Stimulated activated CD4-positive, alpha-beta T cell treated with anti-CD3 and anti-CD28 coated beads, Interleukin-4, amount 100 ng/mL, for 1 hour (primary cell): ENCODE measurements at places on chromosomes 1 and 21.
A peak's percentile ranks its signal among the peaks of the same experiment; 100 is the strongest.

DNA sequence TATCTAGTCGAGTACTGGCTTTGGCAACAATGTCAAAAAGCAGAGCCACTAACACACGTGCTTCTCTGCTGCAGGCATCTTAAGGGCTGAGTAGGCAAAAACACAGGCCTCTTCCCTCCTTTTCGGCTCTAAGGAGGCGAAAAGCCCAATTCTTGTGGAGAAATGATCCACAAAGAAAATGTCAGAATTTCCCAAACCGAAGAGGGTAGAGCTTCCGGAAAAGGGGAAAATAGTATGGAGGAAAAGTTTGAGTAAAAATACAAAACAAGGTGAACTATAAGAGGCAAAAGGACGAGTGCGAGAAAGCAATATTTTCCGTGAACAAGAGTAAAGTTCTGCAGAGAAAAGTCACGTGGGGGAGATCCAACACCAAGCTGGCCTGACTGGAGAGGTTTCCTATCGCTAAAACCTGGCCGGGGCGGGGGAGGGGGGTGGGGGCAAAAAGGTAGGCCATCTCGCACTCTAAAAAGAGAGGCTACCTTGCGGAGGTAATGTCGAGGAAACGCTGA, 551 bp downstream of the ZRANB2 start:
- DNase-seq = no peak

DNA sequence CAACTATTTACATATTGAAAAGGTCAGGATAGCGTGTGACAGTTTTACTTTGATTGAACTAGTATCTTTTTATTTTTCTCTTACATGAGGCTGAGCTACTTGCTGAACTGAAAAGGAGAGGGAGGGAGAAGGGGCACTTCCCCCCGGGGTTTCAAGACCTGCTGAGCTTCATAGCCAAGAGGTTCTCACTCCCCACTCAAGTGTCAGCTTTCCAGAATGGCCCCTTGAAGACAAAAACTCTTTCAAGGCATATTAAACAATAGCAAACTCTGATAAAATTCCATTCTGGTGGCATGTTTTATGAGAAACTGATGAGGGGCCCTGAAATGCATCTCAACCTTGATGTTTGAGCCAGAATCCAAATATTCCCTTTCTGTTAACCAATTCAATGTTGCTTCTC, 143.0 kb downstream of the KAZN start:
- DNase-seq = no peak

DNA sequence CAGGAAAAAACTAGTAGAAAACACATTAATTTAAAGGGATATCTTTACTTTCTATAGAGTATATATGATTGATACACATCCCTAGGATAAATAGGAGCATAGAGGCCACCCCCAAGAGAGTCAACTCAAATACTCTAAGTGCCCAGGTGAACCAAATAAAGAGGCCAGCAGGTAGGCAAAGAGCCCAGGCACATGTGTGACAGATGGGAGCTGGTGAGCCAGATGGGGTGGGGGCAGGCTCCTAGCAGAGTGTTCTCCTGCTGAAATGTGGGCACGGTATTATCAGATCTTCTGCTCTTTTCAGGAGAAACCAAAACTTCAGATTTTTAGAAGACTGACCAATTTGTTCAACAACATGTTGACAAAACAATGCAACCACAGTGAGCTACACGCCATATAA, 333.4 kb upstream of the PKN2 start:
- no peak for DNase-seq

DNA sequence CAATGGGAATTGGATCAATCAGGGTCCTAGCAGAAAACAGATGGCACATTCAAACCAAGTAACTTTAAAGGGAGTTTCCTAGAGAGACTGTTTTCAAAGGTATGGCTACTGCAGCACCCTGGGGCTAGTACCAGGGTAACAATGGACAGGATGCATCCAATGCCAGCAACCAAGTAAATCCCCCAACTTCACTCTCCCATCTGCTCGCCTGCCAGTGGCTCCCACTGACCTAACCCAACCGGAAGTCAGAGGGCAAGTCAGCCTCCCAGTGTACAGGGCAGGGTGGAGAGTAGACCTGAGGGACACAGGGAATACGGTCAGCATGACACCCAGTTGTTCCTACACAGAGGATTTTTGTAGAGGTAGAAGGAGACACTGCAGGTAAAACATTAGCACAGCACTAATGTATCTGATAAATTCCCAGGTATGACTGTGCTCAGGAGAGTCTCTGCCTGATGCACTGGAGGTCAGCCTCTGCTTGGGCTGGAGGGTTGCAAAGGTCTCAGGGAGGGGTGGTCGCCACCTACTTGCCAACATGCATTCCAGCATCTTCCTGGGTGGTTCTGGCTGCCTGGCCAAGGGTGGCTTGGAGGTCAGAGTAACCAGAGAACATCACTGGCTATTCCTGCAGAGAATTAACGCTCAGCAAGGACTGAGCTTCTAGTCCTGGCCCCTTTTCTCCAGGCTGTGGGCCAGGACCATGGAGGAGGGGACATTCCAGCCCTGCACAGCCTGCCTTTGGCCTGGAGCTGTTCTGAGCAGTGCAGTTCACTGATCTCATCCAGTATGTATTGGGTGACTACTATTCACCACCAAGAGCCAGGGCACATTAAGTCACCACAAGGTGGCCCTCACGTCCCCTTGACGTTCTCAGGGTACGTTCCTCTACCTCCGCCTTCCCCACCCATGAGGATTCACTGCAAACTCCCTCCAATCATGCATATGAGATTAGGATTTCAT, 5.1 kb upstream of the GJA4 start:
- DNase-seq = no peak

DNA sequence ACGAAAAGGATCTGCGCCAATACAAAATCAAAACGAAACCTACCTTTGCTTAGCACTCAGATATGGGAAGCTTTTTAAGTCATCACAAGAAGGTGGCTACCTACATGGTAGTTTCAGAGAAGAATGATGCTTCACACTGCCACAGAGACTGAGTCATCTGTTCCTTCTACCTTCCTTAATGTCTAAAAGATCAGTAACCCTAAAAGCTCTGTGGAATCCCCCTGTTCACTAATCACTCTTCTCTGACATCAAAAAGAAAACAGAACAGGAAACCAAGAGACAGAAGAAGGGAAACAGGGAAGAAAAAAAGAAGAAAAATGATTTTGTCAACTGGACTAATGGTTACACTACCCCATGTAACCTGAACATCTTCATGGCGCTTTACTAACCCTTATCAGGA, 177.2 kb downstream of the SMYD3 start:
- no peak for DNase-seq

GRCh38 chr1:26578167-26578566, 48.6 kb downstream of the RPS6KA1 start:
- DNase-seq = no peak

GRCh38 chr1:12709091-12709491, 6.8 kb upstream of the AADACL3 start:
- DNase-seq = no peak

- peak; percentile 74 for DNase-seq
Measured at GRCh38 chr1:19240673-19241538, 10.4 kb downstream of the EMC1 start.

DNA sequence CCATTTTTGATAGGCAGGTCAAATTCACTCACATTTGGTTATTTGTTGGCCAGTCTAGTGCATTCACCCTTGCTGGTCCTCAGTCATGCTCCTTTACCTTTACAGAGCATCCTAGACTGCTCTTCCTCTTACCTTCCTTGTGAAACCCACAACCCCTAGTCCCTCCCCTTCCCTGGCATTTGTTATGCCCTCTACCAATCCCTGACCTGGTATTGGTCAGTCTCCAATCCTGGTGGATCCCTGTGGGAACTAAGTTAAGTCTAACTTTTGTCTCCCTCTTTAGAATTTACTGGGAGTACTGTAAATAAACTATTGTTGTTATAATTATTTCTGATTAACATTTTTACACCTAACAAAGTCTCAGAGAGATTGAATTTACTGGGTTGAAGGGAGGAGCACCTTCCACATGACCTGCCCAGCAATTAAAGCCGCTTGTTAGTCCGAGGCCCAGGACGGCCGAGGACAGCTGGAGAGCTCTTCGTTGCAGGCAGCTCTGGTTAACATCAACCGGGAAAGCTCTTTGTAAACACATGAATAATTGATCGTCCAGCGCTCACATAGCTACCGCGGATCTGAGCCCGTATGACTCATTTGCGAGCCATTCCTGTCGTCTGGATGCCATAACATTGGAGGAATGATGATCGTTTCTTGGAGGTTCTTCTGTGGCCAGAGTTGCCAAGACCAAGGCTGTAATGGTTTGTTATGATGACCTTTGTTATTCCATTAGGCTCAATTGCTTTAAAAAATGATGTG, 31.9 kb downstream of the MTARC1 start:
- no peak for DNase-seq

DNA sequence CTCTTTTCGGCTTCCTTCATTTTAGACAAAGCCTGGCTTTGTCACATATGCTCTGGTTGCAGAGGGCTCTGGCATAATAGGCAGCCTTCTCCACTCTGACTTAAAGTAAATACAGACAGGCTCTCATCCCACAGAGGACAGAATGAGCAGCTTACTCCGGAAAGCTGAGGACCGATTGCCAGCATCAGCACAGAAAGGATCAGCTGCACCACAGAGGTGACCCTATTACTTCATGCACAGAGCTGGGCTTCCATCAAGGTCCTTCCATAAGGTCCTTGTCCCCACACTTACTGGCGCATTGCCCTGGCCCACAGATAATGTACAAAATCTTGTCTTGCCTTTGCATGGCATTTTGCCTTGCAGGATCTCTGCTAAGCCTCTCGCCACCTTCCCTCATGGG, 67.6 kb downstream of the SEC16B start:
- DNase-seq = no peak

DNA sequence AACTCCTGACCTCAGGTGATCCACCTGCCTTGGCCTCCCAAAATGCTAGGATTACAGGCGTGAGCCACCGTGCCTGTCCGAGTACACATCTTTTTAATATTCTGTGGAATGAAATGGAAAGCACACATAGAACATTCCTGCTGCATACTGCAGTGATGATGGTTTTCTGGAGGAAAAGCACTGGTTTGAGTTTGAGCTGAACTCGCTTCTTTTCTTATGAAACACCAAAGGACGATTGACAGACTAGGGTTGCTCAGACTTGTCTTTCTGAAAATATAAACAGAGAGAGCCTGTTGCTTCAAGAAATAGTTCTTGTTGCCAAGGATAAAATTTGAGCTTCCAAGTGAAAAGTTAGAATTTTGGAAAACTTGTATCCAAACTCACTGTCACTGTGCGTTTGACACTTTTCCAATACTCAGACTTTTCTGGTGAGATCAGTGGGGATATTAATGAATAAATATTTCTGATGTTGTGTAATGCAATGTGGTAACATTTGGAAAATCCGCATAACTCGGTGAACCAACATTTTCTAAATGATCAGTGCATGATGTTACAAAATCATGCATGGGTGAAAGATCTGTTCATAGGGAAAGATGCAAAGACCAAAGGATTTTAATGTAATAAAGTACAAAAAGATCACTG, 15.0 kb upstream of the ERMAP start:
- no peak for DNase-seq

DNA sequence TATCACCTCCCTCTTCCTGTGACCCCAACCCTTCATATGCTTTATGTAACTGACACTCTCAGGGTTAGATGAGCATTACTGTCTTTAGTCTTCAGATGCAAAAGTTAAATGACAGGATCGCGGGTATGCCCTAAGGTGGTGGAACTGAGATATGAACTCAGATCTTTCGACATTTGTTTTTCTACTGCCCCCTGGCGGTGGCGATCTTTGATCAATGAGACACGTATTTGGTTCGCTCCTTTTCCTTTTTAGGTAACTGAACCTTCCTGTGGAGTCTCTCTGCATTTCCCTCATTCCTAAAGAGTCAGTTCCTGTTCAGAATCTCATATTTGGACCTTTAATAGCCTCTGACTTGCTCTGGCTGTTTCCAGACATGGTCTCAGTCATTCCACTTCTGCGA, 47.8 kb upstream of the ZP4 start:
- no peak for DNase-seq

DNA sequence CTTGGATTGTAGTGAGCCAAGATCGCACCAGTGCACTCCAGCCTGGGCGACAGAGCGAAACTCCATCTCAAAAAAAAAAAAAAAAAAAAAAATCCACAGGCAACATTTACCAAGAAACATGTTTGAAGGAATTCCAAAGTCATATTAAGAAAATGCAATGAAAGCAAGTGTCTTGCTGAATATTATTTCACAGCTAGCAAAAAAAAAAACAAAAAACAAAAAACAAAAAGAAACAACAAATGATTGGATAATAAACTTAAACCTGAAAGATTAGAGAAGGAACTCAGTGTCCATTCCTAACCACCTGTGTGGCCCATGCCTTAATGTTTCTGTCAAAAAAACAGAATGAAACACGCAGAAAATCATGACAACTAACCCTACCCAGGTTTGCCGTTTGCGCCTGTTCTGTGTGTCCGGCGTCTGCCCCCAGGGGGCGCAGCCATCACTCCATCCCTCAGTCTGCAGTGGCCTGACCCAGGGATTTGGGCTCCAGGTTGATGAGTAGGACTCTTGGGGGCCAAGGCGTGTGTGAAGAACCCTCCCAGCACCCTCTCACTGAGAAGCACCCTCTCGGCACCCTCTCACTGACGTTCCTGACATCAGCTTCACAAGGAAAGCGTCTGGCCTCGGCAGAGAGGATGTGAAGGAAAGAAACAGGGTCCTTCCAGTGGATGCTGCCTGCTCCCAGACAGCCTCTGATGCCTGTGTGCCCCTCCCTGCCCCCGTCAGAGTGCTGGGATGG, 19.2 kb upstream of the PTTG1IP start:
- peak; percentile 83 for DNase-seq

DNA sequence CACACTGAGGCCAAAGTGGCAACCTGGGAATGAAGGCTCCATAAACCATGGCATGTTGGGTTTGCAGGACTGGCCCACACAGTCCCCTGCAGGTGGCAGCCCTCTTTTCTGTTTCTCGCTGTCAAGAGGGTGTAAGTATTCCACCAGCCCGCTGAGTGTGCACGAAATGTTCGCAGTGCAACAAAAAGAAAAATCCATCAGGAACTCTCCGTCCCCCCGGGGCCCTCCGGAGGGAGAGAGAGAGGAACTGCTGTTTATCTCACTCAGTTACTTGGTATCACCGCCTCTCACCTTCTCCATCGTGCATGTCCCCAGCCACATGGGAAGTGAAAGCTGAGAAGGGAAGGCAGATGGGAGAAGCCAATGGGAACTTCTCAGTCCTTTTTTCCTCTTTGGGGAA, 38.3 kb downstream of the NCF2 start:
- no peak for DNase-seq
